ENCODE measurements at places on chromosomes 4 and X. TPM values are rescaled to one million over a fixed set of nuclear protein-coding genes. Genes with fewer than 3 reads are reported as not detected.

The PLAC1 gene
- not detected for total RNA-seq

The GEMIN8 gene
- 16.5 TPM for total RNA-seq

The TCP11X2 gene
- total RNA-seq, result not detected

The NPY1R gene
- not detected for total RNA-seq

DNA sequence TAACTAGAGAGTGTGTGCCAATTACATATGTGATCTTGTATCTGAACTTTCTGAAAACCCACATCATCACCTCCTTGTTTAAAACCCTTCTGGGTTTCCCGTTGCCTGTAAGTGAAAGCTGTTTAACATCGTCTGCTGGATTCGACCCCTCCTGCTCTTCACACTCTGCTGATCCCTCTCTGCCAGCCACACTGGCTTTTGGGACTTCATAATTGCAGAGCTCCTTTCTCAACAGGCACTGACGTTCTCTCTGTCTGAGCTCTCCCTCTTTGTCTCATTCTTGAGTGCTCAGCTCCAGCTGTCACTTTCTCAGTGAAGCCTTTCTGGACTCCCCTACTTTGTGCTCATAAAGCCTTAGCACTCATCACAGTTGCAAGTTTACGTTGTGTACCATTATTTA lies 153.9 kb downstream of the CEP135 start:
- DNase-seq, result no peak

DNA sequence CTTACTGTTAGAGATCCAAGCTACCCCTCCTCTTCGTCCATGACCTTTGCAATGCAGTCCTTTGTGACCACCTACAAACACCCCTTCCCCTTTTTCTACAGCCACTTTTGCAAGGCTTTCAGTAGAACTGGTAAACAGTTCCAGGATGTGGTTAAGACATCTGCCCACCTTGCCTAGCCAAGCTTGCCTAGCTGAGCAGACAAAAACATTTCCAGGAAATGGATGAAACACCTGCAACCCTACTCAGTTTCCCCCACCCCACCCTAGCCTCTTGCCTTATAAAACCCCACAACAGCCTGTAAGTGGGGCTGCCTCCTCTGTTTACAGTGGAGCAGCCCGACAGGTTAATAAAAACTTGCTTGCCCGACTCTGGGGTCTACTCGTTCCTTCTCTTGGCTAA lies 133.8 kb downstream of the ZC4H2 start:
- DNase-seq, result no peak

All from CD4-positive, CD25-positive, alpha-beta regulatory T cell (primary cell).